AG10803 (cell line): ENCODE measurements at places on chromosomes 5 and 9.

- no peak for DNase-seq
Observed at GRCh38 chr5:179852993-179853547, 5.5 kb downstream of the MRNIP start.

DNA sequence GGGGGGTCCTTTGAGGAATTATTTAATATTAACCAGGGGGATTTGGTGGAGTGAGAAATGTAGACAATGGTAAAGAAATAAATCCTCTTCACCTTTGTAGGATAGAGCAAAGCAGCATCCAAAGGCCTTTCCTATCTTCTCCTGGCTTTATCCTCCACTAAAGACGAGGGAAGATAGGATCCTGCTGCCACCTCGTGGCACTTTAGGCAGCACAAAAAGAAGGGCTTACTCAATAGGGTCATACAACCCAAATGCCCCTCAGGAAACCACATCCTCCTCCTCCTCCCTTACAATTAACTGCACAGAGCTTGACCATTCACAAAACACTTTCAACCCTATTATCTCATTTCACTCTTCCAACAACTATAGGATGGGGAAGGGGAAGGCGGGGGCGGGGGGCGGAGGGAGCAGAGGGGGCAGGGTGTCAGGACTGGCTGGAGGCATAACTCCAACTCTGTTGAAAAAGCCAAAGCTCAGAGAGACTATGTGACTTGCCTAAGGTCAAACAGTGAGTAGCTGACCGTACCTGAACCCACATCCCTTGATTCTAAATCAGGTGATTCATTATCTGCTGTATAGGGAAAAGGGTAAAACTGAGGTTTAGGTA is 45.4 kb upstream of the MYOT start:
- peak; percentile 30 for DNase-seq

- DNase-seq, result no peak
Observed at GRCh38 chr9:79480639-79481038, 91.1 kb upstream of the TLE4 start.

DNA sequence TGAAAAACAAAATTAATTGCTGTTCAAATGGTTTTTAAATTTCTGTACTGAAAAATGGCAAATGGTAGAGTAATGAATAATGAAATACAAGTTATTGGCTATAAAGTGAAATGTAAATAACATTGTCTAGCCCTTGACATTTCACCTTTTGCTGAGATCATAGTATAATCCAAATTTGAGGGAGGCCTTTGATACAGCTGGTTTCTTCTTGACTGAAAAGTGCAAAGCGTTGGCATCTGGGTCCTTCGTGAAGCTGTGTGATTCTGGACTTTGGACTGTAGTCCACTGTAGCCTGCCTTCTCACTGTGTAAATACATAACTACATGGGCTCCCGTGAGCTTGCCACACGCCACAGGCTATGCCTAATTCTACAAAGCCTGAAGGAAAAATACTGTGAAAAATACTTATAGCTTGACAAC is 52.3 kb downstream of the ARHGEF28 start:
- DNase-seq, result no peak

GRCh38 chr9:38298503-38298902 is 94.0 kb upstream of the ALDH1B1 start:
- DNase-seq, result no peak

- peak; percentile 54 for DNase-seq
Observed at GRCh38 chr5:138370537-138370936, 18.1 kb downstream of the KDM3B start.

GRCh38 chr5:40680741-40681362 is 1.1 kb downstream of the PTGER4 start:
- DNase-seq, result peak; percentile 22

DNA sequence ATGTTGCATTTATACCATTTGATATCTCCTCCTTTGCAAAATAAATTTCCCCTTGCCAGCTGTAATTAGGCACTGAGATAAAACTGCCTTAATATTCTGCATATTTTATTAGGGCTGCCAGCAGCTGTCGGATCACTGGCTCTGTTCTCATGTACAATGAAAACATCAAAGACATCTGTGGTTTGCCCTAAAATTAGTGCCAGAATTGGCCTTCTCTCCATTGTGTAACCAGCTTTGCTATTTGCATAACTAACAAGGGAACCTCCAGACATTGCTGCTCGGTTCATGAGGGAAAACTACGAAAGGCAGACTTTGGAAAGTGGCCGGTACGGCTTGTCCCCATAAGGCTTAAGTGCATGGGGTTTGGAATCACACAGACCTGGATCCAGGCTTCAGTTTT is 45.5 kb upstream of the KIF2A start:
- DNase-seq, result peak; percentile 9

- DNase-seq, result no peak
Observed at GRCh38 chr9:81112627-81113452, 576.5 kb downstream of the TLE1 start.

GRCh38 chr5:158852622-158853021 is 247.1 kb downstream of the EBF1 start:
- DNase-seq, result no peak

GRCh38 chr5:21817668-21818369 is 1035.3 kb downstream of the CDH12 start:
- DNase-seq, result no peak

DNA sequence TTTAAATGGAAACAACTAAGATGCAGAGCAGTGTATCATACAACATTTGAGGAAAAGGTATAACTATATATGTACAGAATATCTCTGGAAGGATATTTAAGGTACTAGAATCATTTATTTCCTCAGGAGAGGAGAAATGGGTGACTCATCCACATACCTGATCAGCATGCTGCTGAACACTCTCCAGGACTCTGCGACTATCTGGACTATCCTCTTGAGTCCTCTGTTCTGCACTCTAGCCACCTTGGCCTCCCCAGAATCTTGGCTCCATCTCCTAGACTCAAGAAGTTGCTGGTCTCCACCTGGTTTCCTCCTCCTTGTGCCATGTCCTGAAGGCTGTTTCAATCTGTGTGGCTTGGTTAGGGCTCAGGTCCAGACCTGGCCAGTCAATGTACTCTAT is 8.8 kb upstream of the PRDM6 start:
- DNase-seq, result no peak

DNA sequence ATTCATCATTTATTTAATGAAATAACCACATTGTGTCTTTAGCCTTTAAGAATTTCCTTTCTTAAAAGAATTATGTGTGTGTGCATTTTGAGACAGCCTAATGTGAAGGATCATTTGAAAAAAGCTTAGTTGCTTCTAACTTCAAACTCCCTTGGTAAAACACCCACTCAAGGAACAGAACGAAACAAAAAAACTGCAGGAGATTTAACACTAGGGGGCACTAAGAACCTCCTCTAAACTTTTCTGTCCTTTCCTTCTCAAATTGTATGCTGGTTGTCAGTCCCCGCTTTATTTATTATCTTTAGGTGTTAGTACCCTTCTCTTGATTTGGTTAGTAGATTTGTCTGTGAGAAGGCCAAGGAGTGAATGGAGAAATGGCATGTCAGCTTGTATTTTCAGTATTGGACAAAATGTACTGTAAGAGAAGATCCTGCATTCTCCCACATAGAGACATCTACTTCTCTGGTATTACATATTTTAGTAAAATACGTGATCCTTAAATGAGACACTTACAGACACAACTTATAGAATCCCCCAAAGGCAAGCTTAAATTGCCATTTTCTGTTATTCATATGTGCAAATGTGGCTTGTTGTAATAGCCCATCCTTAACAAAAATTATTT is 229.7 kb downstream of the MRPS30 start:
- DNase-seq, result peak; percentile 29

GRCh38 chr5:134223406-134224248 is 2.2 kb downstream of the PPP2CA start:
- no peak for DNase-seq

- no peak for DNase-seq
Observed at GRCh38 chr9:108347463-108348188, 508.2 kb downstream of the ACTL7B start.

GRCh38 chr5:140005145-140005591 is 37.9 kb downstream of the NRG2 start:
- no peak for DNase-seq

DNA sequence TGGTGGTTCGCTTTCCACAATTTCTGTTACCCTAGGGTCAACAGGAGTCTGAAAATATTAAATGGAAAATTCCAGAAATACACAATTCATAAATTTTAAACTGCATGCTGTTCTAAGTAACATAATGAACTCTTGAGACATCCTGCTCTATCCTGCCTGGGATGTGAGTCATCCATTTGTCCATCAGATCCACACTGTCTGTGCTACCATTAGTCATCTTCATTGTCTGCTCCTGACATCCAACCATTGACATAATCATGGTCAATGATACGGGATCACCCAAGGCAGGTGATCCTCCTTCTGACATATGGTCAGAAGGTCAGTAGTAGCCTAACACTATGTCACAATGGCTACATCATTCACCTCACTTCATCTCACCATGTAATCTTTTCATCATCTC is 276.7 kb upstream of the KIF2A start:
- peak; percentile 6 for DNase-seq

GRCh38 chr9:88965473-88965872 is 25.8 kb upstream of the S1PR3 start:
- DNase-seq, result no peak

DNA sequence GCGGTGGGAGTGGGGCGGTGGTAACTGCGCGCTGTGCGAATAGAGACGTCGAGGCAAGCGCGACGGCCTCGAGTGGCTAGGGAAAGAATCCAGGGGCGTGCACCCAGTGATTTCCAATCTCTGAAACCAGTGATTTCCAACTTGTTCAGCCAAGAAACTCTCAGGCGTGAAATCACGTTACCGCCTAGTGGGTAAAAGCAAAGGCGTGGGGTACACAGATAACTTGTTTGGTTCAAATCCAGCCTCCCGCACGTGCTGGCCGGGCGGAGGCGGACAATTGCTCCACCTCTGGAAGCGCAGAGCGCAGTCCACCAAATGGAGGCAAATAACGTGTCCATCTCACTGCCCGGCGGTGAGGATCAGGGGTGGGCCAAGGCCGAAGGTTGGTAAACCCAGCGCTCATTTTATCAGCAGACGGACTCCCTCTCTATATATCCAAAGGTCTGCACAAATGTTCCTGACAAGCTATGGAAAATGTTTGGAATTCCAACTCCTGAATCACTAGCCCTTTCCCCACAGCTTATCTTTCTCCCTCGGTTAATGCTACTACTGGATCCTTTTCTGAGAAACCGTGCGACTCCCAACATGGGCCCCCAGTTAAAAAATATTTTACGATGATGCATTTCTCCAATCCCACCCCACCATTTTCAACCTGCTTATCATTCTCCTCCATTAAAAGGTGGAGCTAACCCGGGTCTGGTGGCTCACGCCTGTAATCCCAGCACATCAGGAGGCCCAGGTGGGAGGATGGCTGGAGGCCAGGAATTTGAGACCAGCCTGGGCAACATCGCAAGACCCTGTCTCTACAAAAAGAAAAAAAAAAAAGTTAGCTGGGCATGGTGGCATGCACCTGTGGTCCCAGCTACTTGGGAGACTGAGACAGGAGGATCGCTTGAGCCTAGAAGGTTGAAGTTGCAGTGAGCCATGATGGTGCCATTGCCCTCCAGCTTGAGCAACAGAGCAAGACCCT is 950 bp upstream of the FNBP1 start:
- peak; percentile 53 for DNase-seq

DNA sequence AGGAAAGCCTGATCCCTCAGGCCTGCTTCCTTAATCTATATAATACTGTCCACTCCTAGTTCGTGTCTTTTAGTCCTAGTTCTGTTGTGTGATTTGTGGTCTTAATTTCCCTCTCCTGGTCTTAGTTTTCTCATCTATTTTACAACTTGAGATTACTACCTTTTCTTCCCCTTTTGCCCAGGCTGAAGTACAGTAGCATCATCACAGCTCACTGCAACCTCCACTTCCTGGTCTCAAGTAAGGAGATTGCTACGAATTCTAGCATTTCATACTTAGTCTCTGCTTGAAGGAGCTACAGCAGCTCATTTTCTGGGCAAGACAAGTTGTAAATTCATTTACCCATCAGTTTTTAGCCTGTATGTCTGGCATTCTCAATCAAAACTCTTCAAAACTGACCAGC is 5.5 kb downstream of the TRIM32 start:
- no peak for DNase-seq

DNA sequence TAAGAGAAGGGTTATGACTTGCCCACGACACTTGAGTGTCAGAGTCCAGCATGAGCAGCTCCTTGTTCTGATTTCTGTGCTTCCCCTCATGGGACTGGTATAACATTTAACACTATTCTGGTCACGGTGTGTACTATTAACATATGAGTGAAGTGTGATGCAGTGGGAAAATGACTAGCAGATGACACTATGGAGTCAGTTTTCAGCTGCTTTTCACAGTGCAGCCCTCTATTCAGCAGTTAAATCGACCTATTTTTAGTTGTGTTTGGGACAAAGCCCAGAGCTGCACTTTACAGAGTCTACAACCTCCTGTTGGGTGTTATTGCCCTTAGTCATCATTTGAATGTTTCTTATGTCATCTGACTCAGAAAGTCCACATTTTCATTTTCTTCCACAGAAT is 59.1 kb downstream of the CHSY3 start:
- peak; percentile 88 for DNase-seq

DNA sequence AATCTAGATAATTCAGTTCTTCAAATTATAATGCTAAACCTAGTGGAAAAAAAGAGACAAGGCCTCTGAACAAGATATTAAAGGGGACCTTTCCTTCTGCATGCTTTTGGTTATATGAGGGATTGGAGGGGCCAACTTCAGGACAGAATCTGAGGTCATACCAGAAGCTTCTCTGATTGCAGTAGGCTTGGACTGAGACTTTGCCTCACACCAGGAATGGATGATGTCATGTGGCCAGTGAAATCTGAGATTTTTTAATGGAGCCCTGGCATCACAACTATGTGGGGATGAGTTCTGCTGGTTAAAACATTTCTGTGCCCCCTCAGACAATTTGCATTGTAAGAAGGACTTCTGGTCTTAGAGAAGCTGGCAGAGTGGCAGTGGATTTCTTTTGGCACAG is 88.6 kb downstream of the ANGPTL2 start:
- peak; percentile 38 for DNase-seq

GRCh38 chr5:55638455-55638854 is 73.7 kb downstream of the SLC38A9 start:
- peak; percentile 44 for DNase-seq

GRCh38 chr5:106423109-106423897 is 1247.4 kb downstream of the EFNA5 start:
- no peak for DNase-seq

GRCh38 chr5:140926443-140927227 is 536 bp downstream of the PCDHAC1 start:
- DNase-seq, result peak; percentile 30

DNA sequence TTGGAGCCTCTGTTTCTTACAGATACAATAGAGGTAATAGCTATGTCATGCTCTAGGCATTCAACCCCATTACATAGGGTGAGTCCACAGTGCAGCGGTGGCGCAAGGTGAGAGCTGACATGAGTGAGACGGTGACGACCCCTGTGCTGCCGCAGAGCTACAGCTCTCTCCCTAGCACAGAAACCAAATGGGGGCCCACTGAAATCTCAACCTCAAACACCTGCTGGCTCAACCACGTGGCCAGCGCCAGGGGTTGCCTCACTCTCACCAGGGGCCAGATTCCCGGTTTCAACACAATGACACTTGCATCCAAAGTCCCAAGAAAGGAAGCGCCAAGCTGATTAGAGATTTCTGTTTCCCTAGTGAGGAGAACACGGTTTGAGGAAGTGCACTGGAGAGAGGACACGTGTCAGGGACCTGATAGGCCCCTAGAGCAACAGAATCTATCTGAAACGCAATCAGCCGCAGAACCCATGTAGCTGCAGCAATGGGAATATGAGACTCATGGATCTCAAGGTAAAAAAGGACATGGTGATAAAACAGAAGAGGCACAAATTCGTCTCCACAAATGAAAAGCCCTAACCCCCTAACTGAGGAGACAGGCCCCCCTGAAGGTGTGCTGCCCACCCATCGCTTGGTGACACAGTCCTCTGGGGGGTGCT is 114.3 kb downstream of the CRB2 start:
- DNase-seq, result no peak
